Anterior cingulate cortex (tissue), 58 donors: ENCODE measurements at places on chromosomes 1 and 21.

GRCh38 chr1:227370533-227371254 is 52.4 kb upstream of the CDC42BPA start:
- DNase-seq = no peak

DNA sequence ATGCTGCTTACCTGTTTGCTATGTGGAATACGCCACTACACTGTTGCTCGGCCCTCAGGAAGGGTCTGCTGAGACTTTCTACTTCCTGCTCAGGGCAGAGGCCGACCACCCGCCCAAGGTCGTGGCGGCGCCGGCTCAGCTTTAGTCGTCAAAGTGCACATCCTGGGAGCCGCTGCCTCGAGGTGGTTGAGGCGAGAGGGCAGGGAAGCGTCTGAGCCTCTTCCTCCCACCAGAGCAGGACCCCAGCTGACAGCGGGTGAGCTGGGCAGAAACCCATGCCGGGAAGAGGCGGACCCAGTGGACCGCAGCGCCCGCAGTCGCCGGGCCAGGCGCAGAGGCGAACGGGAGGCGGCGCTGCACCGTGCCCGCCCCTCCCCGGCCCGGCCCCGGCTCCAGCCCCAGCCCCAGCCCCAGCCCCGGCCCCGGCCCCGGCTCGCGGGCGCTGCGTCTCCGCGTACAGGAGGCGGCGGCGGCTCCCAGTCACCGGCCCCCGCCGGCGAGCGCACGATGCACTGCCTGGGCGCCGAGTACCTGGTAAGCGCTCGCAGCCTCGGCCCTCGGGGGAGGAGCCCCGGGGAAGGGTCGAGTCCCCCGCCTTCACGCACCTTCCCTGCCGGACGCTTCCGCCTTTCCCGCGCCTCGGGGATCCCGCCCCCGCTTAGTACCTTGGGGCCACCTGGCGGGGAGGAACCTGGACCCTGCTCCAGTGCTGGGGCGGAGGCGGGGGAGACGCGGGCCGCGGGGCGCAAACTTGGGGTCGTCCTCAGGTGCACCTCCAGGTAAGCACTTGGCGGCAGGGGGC is at the start of gene SLC44A3:
SLC44A3 (plus strand) TSS at position 413 of the 802 bp plus-strand sequence; CDS start at position 508, 95 bp downstream.
- no peak for DNase-seq

GRCh38 chr1:214362188-214362882 is 81.4 kb downstream of the SMYD2 start:
- no peak for DNase-seq

GRCh38 chr21:25360593-25360992 is 246.7 kb downstream of the MRPL39 start:
- no peak for DNase-seq

DNA sequence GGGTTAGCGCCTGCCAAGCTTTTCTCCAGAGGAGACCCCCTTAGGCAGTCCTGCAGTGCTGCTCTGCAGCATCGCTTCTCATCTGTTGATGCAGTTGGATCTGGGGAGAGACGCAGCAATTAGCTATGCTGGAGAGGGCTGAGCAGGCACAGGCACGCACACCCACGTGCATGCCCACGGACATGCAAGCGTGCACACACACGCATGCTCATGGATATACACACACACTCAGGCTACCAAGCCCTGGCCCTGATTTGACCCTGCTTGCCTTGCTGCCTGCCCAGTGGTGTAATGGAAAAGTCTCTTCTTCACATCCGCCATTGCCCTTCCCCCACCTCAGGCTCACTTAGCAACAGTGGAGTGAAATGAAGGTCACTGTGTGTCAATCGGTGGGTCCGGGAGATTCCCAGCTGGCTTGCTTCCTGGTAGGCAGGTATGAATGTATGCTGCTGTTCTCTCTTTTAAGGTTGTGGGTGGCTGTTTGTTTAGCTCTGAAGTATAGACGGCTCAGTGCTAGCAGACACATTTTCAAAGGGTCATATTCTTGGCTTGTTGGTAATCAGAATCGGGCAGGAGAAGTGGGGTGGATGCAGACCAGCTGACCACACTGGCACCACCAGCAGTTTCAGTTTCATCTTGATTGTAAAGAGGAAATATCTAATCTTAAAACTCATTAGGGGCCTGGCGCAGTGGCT is 9.5 kb downstream of the ATP1B1 start:
- no peak for DNase-seq

- no peak for DNase-seq
Measured at GRCh38 chr1:36172983-36173382, 17.0 kb downstream of the MAP7D1 start.

GRCh38 chr1:6418668-6419396 is 887 bp downstream of the HES2 start:
- no peak for DNase-seq

- no peak for DNase-seq
Measured at GRCh38 chr1:178939338-178940067, 68.6 kb upstream of the ANGPTL1 start.

DNA sequence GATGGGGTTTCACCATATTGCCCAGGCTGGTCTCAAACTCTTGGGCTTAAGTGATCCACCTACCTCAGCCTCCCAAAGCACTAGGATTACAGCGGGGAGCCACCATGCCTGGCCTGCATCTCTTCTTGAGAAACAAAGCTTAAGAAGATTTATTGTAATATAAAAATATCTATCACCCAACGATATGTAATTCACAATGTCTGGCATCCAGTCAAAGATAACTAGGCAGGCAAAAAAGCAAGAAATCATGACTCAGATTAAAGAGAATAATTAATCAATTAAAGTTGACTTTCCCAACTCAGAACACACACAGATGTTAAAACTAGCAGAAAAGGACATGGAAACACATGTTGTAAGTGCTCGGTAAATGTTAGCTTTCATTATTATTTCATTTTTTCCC is 26.5 kb upstream of the POU2F1 start:
- DNase-seq = no peak

GRCh38 chr1:228340686-228341449 is 65.8 kb downstream of the TRIM11 start:
- DNase-seq = no peak

GRCh38 chr21:39660191-39660980 is 47.6 kb downstream of the B3GALT5 start:
- DNase-seq = no peak

- DNase-seq = no peak
Measured at GRCh38 chr1:31830511-31830910, 14.7 kb upstream of the SPOCD1 start.

DNA sequence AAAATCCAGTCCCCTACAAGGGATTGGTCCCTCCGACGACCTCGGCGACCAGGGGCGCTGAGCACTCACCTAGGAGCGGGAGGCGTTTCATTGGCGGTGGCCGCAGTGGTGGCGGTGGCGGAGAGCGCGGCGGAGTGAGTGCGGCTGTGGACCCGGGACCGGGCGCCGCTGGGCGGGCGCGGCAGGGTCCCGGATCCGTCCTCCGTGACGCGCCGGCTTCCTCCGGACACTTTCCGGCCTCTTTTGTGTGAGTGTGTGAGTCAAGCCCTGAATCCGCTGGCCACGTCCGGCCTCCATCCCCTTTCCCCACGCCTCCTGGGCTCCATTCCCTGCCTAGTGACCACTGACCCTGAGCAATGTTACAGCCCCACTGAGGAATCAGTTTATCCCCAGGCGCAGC is at the start of gene ADGRL4:
ADGRL4 (minus strand) TSS at position 167 of the 400 bp plus-strand sequence; CDS start at position 91, 76 bp downstream.
- no peak for DNase-seq

- peak; percentile 64 for DNase-seq
Measured at GRCh38 chr1:17089506-17089905, 29.7 kb downstream of the PADI2 start.

GRCh38 chr1:30176477-30176876 is 546.9 kb downstream of the MATN1 start:
- no peak for DNase-seq

DNA sequence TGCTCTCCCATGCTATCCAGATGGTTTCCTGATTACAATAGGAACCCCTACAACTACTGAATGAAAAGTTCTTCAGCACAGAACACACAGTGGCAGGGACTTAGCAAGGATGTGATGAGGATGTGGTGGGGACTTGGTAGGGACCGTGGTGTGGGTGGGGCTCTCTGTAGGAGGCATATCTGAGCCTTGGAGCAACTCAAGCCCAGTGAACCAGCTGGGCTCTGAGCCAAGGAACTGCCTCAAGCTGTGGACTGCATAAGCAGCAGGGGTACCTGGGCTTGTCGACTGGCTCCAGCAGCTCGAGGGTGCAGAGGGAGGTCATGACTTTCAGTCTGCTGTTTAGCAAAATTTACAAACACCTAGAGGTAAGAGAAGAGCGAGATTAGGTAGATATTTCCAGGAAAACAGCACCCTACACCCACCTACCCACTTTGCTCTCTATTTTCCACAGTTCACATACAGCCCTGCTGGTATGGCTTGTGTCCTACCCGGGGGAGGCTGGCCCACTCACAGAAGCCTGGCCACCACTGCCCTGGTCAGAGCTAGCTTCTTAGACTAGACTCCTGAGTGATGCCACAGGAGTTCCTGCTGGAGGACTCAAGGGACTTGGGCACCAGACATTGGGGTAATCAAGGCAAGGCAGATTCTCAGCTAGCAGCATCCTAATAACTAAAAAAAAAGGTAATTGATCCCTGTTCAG is 86.8 kb upstream of the GCLM start:
- DNase-seq = no peak

GRCh38 chr1:161198194-161198896 is 509 bp downstream of the ADAMTS4 start:
- DNase-seq = peak; percentile 59

GRCh38 chr1:203342192-203342940 is 8.6 kb downstream of the FMOD start:
- no peak for DNase-seq

DNA sequence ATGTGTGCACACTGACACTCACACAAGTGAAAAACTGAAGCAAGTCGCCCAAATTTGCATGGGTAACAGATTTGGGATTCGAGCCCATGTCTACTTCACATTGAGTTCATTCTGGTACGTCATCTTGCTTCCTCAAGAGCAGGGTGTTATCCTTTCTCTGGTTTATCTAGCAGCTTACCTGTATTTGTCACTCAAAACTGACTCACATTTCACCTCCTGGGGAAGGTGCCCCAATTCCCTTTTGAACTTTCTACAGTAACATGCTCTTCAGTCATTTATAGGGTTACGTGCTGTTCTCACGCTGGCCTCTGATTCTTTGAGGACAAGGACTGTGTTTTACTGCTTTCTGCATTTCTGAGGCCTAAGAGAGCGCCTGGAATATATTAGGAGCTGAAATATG is 162.8 kb downstream of the PDE4B start:
- no peak for DNase-seq

DNA sequence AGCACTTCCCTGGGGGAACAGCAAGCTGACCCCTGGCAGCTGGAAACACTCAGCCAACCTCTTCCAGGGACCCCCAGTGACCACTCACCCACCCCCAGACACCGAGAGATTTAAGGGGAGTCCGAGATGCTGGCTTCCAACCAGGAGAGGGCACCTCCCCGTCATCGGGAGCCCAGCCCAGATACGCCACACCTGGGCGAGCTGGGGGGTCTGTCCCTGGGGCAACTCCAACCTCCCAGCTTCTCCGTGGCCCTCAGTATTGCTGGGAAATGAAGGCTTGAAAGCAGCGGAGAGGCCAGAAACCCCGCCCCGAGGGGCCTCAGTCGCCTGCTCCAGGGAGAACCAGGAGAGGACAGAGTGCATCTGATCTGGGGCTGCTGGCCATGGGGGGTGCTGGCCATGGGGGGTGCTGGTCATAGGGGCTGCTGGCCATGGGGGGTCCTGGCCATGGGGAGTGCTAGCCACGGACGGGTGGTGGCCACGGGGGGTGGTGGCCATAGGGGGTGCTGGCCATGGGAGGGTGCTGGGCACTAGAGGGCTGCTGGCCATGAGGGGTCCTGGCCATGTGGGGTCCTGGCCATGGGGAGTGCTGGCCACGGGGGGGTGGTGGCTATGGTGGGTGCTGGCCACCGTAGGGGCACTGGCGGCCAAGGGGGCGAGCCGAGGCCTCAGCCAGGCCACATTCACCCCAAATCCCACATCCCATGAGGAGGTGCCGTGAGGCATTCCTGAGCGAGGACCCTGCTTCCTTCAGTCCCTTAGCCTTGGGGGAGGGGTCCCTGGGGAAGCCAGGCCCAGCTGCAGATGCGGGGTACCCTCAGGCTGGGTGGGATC is 61.5 kb upstream of the TTC34 start:
- DNase-seq = no peak

DNA sequence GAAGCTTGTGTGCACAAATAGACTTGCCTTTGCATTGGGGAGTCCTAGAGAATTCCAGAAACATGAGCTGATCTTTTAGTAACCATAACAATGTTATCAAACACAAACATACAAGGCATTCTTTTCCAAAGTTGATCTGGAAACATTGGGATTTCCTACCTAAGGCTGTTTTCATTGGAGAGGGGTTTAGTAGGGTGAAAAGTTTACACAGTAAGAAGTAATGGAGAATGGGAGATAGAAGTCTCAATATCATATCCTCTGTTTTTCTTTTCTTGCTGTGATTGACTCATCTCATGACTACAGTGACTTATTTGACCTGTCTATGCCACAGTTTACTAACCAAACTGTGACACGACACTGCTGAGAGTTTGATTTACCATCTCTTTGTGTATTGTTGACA is 65.6 kb upstream of the PLA2G4A start:
- DNase-seq = no peak

DNA sequence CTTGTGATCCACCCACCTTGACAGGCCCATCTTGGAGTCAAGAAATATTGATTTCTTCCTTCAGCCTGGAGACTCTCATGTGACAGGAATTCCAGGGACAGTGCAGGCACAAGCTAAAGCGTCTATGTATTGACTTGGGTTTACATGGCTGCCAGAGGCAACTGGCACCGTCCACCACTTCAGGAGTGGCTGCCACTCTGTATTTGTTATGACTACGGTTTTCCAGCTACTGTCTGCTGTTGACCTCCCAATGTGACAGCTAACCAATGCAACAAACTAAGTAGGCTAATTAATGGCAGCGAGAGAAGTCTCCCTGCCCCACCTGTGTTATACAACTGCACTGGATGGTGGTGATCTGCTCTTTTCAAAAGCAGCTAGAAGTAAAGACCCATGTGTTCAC is 56.9 kb downstream of the CD58 start:
- DNase-seq = no peak

DNA sequence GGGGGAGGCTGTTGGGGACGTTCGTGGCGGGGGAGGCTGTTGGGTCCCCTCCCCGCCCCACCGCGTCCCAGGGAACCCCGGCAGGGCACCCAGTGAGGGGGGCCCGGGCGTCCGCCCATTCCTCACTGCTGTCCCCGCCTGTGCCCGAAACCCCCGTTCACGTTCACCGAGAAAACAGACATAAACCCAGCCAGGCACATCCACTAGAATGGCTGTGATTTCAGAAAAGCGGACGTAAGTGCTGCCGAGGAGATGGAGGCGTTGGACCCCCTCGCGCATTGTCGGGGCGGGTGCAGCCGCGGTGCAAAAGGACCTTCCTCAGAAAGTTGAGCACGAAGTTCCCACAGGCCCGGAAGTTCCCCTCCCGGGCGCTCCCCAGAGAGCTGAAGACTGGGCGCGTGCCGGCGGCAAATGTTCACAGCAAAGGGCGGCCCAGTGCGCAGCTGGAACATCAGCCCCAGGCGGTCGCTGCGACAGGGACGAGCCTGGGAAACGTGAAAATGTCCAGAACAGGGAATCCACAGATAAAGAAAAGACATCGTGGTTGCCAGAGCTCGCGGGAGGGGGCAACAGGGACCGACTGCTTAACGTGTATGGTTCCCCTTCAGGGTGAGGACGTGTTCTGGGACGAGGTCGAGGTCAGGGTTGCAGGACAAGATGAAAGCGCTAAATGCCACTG is 18.5 kb upstream of the SAMD11 start:
- no peak for DNase-seq

GRCh38 chr21:38478782-38479181 is 19.5 kb downstream of the ERG start:
- no peak for DNase-seq
